ENCODE measurements at places on chromosomes 7 and 10.

DNA sequence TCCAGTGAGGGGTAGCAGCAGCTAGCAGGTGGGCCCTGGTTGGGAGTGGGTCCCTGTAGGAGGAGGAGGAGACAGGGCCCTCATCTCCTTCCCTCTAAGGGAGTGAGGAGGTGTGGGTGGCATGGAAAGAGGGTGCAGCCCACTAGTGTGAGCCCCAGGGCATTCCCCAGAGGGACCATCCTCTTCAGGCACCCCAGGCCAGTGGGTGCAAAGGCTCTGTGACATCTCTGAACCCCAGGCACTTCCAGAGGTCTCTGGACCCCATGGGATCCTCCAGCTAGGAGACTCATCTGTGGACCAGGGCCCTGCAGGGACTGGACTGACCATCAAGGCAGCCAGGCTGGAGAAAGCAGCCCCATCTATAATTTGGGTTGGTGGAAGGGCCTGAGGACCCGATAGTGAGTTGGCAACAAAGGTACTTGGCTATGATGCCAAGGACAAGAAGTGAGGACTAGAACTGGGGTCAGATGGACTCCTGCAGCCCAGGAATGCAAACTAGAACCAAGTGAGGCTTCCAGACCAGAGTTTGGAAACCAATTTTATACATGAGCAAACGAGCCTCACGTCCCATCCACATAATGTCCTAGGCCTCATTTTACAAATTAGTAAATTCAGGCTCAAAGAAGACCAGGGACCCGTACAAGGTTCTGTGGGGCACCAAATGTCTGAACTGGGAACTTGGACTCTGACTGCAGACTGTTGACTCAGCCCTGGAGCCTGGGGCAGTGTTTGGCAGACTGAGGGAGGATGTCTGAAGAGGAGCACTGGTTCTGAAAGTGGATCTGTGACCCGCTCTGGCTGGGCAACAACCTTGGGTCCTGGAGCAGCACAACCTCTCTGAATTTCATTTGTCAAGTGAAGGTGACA lies 1.4 kb upstream of the VSTM4 start:
- DNase-seq: no peak

DNA sequence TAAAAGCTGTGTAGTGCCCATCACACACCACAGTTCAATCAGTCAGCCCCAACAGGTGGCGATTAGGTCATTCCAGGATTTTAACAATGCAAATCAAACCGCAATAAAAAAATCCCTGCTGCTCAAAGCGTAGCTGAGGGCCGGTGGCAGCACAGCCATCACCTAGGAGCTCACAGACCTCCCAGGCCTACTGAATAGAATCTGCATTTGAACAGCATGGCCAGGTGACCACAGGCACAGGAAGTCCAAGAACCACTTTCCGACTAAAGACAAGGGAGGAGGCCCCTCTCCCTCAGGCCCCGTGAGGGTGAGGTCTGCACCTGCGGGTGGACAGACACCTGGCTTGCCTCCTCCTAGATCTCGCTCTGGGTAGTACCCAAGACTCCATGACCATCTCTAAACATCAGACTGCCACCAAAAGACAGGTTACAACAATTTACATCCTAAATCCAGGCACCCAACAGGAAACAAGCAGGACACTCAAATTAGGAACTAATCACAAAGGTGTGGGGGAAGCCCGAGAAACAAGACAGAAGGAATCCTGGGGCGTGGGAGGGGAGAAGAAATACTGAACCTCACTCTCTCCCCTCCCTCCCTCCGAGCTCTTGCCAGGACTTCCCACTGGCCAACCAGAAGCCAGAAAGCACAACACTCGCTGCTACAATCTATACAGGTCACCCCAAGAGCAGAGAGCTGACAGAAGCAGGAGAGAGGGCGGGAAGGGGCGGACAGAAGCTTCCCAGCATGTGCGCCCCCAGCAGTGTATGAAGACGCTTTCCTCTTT lies 19.2 kb downstream of the GNA12 start:
- no peak for DNase-seq

DNA sequence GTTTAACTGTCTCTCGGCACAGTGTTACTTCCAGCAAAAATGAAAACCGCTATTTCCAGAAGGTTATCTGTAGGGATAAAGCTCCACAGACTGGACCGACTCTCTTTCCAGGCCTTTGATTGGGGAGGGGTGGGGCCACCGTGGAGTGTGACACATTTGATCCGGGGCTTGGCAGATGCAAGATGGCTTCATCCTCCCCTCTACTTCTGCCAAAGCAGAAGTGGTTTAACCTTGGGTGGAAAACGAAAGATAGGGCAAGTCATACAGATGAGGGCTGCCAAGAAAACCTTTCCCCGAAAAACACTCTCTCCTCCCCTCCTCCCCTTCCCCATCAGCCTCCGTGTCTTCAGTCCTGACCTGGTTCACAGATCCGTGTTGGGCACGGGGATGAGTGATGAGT lies 139.7 kb upstream of the SH2B2 start:
- no peak for DNase-seq

DNA sequence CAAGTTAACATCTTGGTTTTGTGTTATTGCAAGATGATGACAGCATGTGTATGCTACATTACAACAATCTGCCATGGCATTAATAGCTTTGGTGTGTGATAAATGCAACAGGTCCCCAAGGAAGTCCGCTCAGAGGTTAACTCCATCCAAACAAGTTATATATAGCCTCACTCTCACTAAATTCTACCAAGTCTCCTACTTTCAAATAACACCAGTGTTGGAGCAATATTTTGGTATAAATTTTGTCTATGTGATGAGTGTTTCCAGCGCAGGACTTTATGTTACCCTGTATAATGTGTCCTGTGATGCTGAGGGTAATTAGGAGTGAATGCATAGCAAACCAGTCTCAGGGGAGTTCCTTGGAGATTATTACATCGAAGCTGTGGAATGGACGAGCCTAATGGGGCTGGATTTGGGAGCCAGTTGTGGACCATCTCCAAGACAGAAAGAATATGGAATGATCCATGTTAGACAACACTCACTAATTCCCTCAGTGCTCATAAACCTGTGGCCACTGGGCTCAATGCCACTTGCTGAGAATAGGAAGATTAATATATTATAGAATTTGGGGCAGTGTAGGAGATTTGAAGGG lies 127.6 kb upstream of the CXCL12 start:
- no peak for DNase-seq

DNA sequence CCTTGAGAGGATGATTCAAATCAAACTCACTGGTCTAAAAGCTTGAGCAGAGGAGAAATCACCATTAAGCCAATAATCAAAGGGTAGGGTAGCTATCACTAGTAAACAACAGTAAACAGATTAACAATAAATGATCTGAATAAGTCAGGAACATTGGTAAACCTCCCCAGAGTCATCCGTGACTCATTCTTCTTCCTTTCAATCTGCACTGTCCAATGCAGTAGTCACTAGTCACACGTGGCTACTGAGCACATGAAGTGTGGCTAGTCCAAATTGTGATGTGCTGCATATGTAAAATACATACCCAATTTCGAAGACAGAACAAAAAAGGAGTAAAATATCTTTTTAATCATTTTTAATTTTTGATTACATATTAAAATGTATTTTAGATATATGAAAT lies 64.0 kb downstream of the ERCC6 start:
- DNase-seq: no peak

DNA sequence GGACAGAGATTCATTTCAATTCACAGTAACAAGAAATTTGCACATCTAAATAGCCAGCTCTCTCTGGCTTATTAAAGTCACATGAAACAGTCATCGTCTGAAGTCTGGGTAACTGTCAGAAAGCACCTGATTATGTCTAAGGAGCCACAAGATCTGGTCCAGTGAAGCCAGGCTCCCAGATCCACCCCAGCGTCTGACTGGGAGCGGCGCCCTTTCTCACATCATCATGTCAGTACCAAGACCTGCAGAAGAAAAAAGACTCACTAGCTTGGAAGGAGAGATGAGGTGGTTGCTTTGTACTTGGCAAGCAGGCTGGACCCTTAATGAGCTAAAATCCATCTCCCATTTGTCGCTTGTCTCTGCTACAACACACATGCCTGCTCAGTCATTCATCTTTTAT lies 58.4 kb downstream of the VOPP1 start:
- DNase-seq: no peak

- DNase-seq: no peak
Observed at GRCh38 chr7:93715234-93715633, 140.7 kb upstream of the CALCR start.

DNA sequence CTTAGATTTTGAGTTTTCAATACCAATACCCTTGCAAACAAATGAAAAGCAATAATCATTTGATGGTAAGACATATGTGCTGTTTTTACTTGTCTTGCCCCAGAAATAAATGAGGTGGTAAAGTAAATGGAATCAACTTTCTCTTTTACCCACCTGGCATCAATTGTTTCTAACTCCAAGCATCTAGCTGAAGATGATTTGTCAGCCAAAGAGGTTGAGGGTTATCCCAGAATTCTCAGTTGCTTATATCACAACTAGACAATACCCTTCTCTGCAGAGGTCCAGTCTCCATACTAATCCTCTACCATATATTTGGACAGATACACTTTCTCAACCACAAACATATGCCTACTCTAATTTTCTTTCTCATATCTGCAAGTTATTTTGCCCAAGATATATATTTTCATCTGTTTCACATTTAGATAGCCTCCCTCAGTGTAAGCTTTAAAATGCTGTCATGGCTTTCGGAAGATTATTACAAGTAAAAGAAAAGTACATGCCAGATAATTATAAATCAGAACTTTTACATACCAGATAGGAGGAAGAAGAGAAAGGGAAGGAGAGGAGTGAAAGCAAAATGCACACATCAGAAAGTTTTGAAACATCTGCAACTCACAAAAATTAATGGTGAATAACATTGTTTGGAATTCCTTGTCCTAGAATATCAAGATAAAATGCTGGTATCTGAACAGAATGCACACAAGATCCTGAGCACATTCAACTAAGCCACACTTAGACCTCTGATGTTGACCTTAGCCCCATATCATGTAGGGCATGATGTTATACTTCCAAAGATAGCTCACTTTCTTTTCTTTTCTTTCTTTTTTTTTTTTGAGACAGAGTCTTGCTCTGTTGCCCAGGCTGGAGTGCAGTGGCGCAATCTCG lies 146.6 kb downstream of the REEP3 start:
- DNase-seq: no peak

DNA sequence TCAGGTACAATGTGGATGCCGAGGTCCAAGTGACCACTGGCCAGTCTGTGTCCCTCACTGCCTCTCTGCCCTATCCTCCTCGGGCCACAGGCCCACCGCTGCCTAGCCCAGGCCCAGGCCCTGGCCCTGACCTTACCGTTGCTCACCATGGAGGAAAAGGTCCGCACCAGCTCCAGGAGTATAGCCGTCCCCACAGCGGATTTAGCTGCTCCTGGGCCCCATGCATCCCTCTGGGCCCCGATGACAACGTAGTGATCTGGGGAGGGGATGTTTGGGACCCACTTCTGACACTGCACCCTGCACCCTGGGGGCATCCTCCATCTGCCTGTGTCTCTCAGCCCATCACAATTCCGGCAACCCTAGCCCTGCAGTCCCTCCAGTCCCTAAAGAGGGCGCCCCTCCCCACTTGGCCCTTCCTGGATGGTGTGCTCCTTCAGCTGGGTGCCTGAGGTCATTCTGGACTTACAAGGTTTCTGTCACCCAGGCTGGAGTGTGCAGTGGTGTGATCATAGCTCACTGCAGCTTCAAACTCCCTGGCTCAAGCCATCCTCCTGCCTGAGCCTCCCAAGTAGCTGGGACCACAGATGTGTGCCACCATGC lies 12.1 kb downstream of the TFR2 start:
- no peak for DNase-seq

DNA sequence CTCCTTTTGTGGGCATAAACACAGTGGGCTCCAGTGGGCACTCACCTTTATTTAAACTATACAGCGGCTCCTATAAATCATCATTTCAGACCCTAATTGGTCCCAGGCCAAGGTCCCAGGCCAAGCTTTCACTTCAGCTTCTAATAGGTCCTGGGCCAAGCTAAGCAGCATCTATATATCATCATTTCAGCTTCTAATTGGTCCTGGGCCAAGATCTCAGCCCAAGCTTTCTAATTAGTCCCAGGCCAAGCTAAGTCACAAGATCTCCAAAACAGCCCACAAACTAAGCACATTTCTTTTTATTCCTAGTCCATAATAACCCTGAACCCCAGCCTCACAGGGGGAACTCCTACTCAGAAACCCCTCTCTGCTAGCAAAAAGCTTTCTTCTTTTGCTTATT lies 47.1 kb downstream of the ZNF680 start:
- DNase-seq: no peak

DNA sequence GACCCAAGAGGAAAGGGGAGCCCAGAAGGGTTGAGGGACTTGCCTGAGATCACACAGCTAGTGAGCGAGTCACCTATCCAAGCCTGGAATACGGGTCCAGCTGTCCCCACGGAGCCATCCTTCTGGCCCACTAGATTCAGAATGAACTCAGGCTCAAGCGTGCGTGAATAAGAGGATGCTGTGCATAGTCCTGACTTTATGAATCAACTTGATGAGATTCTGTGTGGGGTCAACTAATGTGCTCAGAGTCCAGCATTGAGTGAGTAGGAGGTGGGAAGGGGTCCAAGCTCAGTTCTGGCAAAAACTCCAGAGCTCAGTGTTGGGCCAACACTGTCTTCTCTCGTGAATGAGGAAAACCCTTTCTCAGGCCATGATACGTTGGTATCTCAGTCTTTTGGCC lies 41.4 kb downstream of the CAMK1D start:
- no peak for DNase-seq
